Osteoblast (primary cell): ENCODE measurements at places on chromosomes 2 and 18. TPM values are rescaled to one million over a fixed set of nuclear protein-coding genes. Genes with fewer than 3 reads are reported as not detected.

- no peak overlapping the region for H3K4me3 ChIP-seq
- DNase-seq: no peak
- H3K4me1 ChIP-seq: peaks cover 38% of the 10 kb centered on the region
- no peaks in the 10 kb centered on the region for H3K36me3 ChIP-seq
- no peak overlapping the region for H3K27ac ChIP-seq
Observed at GRCh38 chr2:174970092-174970491, 35.1 kb downstream of the CHN1 start.

DNA sequence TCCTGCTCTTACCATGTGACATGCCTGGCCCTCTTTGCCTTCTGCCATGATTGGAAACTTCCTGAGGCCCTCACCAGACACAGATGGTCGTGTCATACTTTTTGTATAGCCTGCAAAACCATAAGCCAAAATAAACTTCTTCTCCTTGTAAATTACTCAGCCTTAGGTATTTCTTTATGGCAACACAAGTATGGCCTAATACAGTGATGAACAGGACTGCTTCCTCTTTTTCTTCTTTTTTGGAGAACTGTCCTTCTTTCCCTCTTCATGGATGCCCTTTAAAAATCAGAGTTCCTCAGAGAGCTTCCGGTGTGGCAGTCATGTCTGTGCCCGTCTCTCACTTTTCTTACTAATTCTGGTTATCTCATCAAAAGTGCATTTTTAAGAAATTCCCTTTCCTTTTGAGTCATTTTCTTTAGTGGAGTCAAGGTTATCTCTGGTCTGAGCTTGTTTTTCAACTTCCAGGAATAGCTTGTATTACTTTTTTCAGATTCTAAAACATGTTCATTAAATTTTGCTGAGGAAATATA, 9.2 kb upstream of the IL1A start:
- DNase-seq: no peak
- peak overlapping the region; percentile 88 for H3K27ac ChIP-seq
- H3K4me3 ChIP-seq: no peak overlapping the region
- H3K36me3 ChIP-seq: no peaks in the 10 kb centered on the region

- H3K27ac ChIP-seq: peak overlapping the region; percentile 15
- no peaks in the 10 kb centered on the region for H3K36me3 ChIP-seq
- H3K4me3 ChIP-seq: no peak overlapping the region
- no peaks in the 10 kb centered on the region for H3K27me3 ChIP-seq
- DNase-seq: peak; percentile 88
- H3K4me1 ChIP-seq: peaks cover 18% of the 10 kb centered on the region
Observed at GRCh38 chr2:71846669-71847291, 300.9 kb downstream of the CYP26B1 start.

GRCh38 chr2:47534179-47534919, 131.4 kb downstream of the MSH2 start:
- peak; percentile 96 for DNase-seq
- no peaks in the 10 kb centered on the region for H3K36me3 ChIP-seq
- no peak overlapping the region for H3K4me3 ChIP-seq
- no peaks in the 10 kb centered on the region for H3K27me3 ChIP-seq
- H3K4me1 ChIP-seq: peaks cover 29% of the 10 kb centered on the region

DNA sequence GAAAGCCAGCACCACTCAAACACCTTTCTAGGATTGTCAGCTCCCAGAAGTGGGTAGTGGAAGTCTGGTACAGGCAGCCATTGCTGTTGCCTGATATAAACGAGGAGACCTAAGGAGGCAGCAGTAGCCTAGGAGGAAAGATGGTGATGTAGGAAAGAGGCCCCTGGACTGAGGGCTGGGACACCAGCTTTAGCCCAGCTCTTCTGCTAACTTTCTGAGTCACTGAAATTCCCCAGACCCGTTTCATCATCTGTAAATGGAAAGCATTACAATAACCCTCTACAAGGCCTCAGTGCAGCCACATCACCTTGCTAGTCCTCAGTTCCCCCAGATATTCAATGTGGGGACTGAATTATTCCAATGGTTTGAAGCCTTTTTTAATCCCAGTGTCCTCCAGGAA, 336.5 kb downstream of the TNS1 start:
- peaks cover 51% of the 10 kb centered on the region for H3K4me1 ChIP-seq
- no peak overlapping the region for H3K27ac ChIP-seq
- H3K27me3 ChIP-seq: no peaks in the 10 kb centered on the region
- H3K36me3 ChIP-seq: no peaks in the 10 kb centered on the region

GRCh38 chr2:176136374-176137251, 7.1 kb downstream of the HOXD8 start:
- H3K4me1 ChIP-seq: peaks cover 24% of the 10 kb centered on the region
- peaks cover 5% of the 10 kb centered on the region for H3K36me3 ChIP-seq
- H3K27ac ChIP-seq: peak overlapping the region; percentile 89
- H3K4me3 ChIP-seq: peak overlapping the region; percentile 86
- DNase-seq: peak; percentile 96

DNA sequence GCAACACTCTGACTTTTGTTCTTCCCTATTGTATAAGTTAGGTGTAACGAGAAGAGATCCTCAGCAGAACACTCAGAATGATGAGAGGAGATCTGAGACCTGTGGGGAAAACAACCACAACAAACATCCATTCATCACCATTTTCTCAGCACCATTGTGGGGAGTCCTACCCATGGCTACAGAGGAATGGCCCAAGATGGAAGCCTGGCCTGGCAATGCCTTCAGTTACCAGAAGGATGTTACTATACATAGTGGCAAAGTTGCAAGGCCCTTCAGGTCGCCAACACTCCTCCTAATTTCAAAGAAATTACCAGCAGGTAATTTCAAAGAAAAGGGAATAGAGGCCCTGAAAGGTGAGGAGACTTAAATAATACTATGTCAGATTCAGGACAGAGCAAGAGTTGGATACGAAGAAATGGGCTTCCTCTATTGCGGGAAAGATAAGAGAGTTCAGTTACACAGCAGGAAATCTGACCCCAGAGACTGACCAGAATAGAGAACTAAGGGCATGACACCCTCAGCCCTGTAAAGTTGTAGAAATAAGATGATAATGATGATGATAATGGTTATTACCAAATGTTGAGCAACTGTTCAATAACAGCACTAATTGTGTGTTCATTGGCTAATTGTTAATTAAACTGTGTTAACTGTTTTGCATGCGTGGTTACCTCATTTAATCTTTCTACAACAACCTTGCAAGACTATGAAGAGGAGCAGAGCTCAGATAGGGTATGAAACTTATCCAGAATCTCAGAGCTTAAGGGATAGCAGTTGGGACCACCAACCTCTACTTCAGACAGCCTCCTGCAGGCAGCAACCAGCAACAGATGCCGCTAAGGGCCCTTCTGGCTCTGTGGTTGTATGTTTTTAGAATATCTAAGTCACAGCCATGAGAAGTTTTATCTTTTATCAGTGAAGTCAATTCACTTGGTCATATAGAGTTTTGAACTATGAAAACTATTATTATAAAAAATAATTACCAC, 37.5 kb downstream of the DHRS9 start:
- no peak overlapping the region for H3K4me3 ChIP-seq
- peaks cover 3% of the 10 kb centered on the region for H3K4me1 ChIP-seq
- H3K27ac ChIP-seq: no peak overlapping the region
- H3K27me3 ChIP-seq: no peaks in the 10 kb centered on the region
- DNase-seq: no peak
- no peaks in the 10 kb centered on the region for H3K36me3 ChIP-seq

DNA sequence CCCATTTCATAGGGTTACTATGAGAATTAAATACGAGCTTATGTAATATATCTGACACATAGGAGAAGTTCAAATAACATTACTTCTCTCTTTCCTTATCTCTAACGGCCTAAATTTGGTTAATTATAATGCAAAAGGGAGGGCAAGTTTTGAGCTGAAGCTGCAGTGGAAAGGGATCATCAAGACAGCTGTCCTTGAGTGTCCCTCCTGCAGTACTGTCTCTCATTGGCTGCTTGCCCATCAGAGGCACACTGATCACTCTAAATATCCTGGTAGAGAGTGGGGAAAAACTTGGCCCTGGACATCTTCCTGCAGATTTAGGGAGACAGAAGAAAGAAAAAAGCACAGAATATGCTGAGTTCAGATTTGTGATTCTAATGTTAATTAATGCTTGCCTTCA, 186.0 kb downstream of the CAMKMT start:
- no peaks in the 10 kb centered on the region for H3K36me3 ChIP-seq
- peaks cover 26% of the 10 kb centered on the region for H3K4me1 ChIP-seq
- no peak overlapping the region for H3K4me3 ChIP-seq
- H3K27ac ChIP-seq: no peak overlapping the region

- H3K36me3 ChIP-seq: peaks cover 22% of the 10 kb centered on the region
- H3K27ac ChIP-seq: no peak overlapping the region
- no peaks in the 10 kb centered on the region for H3K4me1 ChIP-seq
- no peak overlapping the region for H3K4me3 ChIP-seq
- no peak for DNase-seq
Observed at GRCh38 chr18:22951823-22952222, 18.7 kb downstream of the RBBP8 start.

GRCh38 chr18:74689251-74689650, 91.6 kb downstream of the ZNF407 start:
- no peak overlapping the region for H3K4me3 ChIP-seq
- no peaks in the 10 kb centered on the region for H3K36me3 ChIP-seq
- H3K4me1 ChIP-seq: no peaks in the 10 kb centered on the region
- H3K27ac ChIP-seq: no peak overlapping the region
- peak; percentile 4 for DNase-seq

DNA sequence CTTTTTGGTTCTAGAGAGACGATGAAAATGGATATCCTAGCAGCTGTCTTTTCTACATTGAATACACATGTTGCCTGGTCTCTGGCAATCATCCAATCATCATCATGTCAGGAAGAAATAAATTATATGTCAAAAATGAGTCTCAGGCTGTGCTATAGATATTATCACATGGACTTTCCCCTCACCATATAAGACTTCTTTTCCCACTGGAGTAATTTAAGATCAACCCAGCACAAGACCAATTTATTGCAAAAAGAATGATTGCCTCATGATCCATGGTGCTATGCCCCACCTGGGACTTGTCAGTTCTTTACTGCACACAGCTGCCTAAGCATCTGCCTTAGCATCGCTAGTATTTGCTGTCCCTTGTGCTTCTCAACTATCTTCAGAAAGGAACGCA, 783.7 kb upstream of the TMEFF2 start:
- H3K27me3 ChIP-seq: no peaks in the 10 kb centered on the region
- no peak for DNase-seq

GRCh38 chr2:46306988-46307655, 9.9 kb downstream of the EPAS1 start:
- H3K27me3 ChIP-seq: no peaks in the 10 kb centered on the region
- no peak overlapping the region for H3K27ac ChIP-seq
- no peak overlapping the region for H3K4me3 ChIP-seq
- H3K36me3 ChIP-seq: no peaks in the 10 kb centered on the region

Gene NR4A2
- total RNA-seq: 0.72 and 0.88 TPM in 2 replicates

Gene AQP12A
- total RNA-seq: not detected in 2 replicates
